ENCODE measurements at places on chromosomes 3 and 15.

GRCh38 chr3:173238091-173238490 lies 97.1 kb upstream of the SPATA16 start:
- no peak for DNase-seq

GRCh38 chr3:128021768-128022372 lies 30.4 kb upstream of the SEC61A1 start:
- no peak for DNase-seq

DNA sequence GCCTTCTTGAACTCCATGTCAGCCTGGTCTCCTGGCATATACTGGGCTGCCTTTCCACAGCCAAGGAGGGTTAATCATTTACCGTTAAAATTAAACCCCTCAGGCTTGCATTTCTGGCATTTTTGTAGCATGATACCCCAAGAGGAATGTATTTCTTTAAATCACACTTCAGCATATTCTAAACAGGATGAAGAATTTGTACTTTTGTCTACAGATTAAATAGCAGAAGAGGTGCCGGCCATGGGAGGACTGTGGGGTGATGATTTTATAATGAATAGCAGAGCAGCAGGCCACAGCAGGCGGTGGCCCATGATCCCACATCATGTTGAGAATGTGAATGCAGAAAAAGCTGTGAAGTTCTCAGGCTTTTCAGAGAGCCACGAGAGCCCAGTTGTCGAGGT lies 90.2 kb downstream of the ARNT2 start:
- DNase-seq, result peak; percentile 80

GRCh38 chr3:154314152-154314551 lies 10.1 kb downstream of the DHX36 start:
- no peak for DNase-seq

- DNase-seq, result no peak
Measured at GRCh38 chr3:93843981-93844380, 129.7 kb downstream of the PROS1 start.

DNA sequence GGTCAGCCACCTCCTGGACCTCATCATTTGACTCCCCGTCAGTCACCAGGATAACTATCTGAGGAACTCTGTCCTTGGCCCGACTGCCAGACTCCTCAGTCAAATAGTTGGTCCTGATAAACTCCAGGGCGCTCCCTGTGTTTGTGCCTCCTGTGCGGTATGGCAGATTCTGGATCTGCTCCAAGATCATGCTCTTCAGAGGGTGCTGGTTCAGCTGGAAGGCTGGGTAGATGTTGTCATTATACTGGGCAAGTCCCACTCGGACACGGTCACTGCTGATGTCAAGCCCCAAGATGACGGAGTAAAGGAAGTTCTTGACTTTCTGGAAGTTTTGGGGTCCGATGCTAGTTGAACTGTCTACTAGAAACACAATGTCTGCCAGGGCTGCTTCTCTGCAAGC lies 31.1 kb upstream of the CAPN7 start:
- DNase-seq, result no peak

GRCh38 chr3:60598671-60599070 lies 652.6 kb downstream of the FHIT start:
- DNase-seq, result no peak

DNA sequence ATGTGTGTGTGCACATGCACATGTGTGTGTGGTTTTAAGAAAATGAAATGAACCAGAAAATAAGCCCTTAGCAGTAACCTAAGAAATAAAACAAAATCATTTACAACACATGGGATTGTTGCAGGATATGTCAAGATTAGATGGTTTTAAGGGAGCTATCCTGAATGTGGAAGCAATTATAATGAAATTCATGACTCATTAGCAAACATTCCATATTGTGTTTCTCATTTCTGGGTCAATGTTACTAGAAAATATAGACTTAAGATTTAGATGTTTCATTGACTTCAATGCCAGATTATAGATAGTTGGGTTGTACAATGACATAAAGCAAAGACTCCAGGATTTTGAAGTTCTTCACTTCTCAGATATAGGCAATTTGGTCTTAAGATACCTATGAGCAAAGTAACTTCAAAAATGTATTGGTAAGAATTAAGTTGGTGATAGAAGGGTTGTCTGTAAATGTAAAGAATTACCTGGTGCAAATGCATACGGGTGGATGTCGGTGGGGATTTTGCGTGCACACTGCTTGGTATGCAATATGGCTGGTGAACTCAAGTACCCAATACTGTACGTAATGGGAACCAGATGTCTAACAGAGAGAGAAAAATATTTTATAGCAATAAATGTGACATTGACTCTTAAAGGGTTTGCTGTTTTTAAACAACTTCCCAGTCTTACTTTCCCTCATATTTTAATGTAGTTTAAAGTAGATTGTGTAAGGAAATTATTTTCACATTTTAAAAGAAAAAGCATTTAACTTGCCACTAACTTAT lies 53.9 kb upstream of the NR2F2 start:
- no peak for DNase-seq

DNA sequence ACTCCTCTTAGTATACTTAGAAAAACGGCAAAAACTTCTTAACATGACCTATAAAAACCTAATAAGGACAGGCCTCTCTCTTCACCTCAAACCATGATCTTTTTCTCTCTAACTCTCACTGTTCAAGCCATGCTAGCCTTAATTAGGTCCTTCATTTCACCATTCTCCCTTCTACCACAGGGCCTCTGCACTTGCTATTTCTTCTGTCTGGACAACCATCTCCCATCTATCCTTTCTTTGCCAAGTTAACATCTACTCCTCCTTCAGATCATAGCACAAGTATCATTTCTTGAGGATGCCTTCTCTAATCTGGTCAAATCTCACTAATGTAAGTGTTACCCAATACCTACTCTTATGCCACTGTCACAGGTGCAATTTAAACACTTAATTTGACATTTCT lies 39.1 kb downstream of the TMCC1 start:
- no peak for DNase-seq

GRCh38 chr15:26838742-26839460 lies 28.0 kb upstream of the GABRA5 start:
- DNase-seq, result no peak

DNA sequence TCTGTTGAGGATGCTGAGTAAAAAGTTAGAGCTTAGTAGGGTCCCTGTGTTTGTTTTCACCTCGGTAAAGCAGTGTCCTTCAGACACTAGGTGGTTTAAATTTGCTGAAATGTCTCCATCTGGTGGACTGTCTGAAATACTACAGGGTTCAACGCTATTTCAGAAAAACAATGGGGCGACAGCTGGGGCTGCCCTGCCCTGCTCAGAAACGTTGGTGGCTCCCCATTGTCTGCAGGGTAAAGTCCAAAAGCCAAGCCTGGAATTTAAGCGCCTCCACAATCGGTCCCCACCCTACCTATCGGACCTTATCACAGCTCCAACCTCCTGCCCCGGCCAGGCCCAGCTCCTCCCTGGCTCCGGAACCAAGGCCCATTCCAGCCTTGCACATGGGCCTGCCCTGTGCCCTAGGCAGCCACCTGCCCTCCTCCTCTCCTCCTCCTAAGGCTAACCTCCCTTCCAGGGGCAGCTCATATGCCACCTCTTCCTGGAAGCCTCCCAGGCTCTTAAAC lies 4.3 kb upstream of the TSEN2 start:
- DNase-seq, result peak; percentile 55

DNA sequence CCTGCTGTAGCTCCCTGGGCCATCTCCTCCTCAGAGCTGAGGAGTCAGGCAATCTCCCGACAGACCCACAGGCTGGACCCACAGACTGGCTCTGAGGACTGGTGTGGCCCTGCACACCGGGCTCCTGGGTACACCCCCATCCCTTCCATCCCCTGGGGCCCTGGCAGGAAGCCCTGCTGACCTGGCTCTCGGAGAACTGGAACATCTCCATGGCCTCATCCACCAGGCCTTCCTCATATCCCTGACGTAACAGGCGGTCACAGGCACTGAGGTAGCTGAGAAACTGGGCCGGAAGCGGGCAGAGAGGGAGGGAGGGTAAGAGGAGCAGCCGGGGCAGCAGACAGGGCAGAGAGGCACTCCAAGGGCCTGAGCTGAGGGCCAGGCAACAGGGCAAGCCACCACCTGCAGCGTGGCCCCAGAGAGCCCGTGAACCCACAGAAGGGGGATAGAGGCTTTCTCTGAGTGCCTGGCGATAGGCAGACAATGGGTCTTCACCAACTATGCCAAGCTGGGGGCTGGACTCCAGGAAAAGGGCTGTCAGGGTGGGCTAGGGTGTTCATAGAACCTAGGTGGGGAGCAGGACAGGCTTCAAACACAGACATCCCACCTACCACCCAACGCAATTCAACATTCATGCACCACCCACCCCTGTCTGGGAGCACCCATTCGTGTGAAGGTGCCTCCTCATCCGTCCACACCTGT lies 17.9 kb downstream of the KBTBD13 start:
- no peak for DNase-seq

DNA sequence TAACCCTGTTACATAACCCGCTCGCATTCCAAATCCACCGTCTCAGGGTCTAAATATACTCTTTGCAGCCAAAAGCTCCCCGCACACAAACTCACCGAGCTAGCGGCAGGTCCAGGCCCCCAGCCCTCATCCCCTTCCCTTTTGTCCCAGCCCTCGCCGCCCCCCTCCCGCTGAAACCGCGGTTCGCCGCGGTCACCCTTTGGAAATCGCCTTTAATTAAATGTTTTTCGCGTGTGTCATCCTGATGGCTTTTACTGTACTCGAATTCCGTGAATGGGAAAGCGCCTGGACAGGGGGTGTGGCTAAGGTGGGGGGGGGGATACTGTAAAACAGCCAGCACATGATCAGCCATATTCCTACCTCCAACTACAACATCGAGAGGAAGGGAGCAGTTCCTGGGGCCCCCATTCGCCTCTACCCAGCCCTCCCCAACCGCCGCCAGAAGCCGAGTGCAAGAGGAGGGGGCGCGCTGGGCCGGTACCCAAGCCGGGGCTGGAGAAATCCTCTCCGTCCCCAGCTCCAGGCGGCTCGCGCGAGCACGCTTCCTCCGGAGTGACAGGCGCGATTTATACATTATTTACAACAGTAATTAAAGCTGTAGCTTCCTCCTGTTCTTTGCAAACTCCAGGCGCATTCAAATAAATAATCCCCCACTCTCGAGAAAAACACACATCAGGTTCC lies 1.7 kb downstream of the RORA start:
- peak; percentile 81 for DNase-seq

GRCh38 chr3:191762323-191762960 lies 301.5 kb downstream of the PYDC2 start:
- peak; percentile 17 for DNase-seq

- no peak for DNase-seq
Measured at GRCh38 chr3:31251083-31251482, 281.6 kb upstream of the STT3B start.

GRCh38 chr15:85754989-85755388 lies 39.7 kb downstream of the KLHL25 start:
- peak; percentile 55 for DNase-seq

DNA sequence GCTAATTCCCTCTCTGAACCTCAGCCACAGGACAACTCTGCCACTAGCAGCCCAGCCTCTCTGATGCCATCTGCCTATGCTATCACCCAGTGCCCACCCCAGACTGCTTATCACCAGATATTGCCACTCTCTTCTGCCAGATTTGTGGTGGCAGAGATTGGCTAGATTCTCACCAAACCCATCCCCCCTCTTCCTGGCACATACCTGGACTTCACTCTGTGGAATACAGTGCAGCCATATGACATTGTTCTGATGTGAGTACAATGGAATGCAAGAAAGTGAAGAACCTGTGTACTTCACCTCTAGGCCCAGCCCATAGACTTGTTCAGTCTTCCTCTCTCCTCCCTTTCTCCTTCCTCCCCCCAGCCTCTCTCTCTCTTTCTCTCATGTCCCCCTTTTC lies 46.9 kb upstream of the NTRK3 start:
- no peak for DNase-seq

DNA sequence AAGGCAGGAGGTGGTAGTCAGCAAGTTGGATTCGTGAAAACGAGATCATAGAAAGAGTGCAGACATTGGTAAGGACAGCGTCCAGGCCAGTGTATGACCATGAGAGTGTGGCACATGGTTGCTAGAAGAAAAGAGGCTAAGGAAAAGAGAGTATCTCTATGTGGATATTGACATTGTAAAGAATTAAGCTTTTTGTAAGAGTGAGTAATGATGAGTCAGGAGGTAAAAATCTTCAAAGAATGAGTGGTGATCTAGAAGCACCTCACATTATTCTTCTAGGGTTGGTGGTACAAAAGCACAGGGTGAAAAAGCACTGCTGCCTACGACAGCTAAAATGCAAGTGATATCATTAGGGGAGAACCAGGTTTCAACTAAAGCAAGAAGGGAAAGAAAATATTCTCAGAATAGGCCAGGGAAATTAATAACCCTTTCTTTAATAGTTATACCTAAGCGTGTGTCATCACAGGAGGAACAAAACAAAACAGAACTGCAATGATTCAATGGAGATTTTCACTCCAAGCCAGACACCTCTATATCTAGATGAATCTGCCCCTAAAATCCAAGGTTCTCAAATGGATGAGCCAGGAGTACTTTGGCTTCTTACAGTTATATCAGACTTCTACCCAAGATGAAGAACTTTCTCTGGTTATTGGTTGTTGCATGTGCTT lies 884.7 kb downstream of the NAALADL2 start:
- no peak for DNase-seq

- no peak for DNase-seq
Measured at GRCh38 chr3:149450281-149450680, 24.2 kb upstream of the TM4SF4 start.

DNA sequence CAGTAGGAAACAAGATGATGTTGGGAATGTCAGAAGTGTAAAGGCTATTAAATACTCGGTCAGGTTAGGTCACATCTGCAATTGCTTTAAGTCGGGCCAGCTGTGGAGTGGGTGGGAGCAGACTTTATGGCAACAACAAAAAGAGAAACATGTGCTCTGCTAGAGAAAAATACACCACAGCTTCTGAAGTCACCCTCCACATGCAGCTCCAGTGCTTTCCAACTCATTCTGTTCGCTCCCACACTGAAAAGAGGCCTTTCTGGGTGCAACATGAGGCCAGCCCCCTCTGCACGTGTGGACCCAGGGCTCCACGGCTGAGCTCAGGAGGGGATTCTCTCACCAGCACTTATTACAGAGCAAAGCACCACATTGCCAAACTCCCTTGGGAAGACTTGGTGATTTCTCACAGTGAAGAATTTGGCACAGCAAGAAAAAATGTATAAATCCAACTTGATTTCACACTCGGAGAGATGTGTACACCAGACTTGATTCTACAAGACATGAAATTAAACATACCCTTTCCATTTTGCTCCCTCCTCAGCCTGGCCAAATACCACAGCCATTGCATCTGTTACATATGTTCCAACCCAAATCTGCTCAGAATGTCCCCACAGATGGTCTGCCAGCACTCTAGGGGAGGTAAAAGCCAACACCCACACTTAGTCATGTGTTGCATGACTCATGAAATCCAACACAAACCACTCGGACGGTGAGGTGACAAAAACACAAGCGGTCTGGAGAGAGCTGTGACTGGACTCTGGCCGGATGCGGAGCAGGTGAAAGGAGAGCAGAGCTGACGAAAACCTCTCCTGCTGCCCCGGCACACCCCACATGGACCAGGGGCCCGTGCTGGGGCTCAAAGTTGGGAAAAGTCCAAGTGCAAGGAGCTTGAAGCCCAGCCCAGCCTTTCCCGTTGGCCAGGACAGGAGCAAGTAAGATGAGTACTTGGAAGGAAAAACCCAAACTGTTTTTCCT lies 74.6 kb downstream of the ITGB5 start:
- DNase-seq, result peak; percentile 93

- DNase-seq, result no peak
Measured at GRCh38 chr15:95880031-95880570, 450.4 kb upstream of the NR2F2 start.

Data from brain (organoid and tissue), 16 donors.